Prostate gland (tissue), 2 donors: ENCODE measurements at places on chromosomes 4 and X. TPM values are rescaled to one million over a fixed set of nuclear protein-coding genes. Genes with fewer than 3 reads are reported as not detected.

DNA sequence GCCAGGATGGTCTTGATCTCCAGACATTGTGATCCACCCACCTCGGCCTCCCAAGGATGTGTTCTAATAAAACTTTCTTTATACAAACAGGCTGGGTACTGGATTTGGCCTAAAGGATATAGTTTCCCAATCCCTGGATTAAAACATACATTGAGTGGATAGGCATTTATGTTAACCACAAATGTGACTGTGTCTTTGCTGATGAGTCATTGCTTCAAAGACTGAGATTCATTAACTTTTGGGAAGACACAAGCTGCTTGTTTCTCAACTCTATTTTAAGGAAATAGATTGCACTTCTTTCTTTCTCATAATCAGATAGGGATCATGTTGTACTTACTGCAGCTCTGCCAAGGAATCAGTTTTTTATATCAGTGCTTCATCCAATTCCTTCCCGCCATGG is 131.3 kb upstream of the AGA start:
- H3K27ac ChIP-seq = no peak overlapping the region
- H3K27me3 ChIP-seq = no peaks in the 10 kb centered on the region
- H3K4me1 ChIP-seq = no peaks in the 10 kb centered on the region
- no peak for DNase-seq

DNA sequence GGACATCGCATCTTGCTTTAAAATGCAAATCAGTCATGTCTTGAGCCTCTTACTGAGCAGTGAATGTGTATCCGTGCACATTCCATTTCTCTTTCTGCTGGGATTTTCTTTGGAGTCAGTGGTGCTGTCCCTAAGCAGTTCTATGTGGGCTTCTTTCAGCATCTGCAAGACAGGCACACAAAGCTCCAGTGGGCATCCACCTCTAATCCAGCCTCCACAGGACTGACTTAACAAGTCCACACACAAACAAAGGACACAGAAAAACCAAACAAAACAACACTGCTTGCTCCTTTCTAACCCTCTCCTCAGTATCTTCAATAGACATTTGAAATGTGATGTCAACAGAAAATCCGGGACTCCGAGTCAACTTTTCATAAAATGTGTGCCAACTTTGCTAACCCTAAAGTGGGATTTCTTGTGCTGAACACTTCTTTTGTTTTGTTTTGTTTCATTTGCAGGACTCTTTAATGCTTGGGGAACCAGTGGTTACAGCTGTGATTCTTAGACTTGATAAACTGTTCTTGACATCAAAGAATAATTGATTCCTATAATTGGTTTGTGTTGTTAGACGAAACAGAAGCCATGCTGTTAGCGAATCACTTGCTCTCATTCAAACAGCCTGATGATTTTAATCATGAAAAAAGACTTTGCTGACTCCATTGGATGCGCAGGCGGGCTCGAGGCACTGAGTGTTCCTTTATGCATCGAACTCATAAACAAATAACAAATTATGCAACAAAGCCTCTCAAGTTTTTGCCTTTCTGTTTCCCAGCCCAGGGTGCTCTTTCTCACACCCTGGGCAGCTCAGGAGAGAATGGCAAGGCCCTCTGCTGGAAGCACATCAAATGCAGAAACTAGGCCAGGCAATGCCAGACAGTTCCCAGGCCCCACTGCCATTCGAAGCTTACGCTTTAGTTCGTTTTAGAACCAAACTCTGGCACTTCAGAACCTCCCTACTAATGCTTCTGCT is 20.1 kb downstream of the ETNPPL start:
- no peak for DNase-seq
- H3K4me1 ChIP-seq = no peaks in the 10 kb centered on the region
- no peaks in the 10 kb centered on the region for H3K36me3 ChIP-seq
- no peaks in the 10 kb centered on the region for H3K27me3 ChIP-seq

GRCh38 chr4:59314637-59315036 is 1885.5 kb upstream of the ADGRL3 start:
- no peaks in the 10 kb centered on the region for H3K4me1 ChIP-seq
- H3K36me3 ChIP-seq = no peaks in the 10 kb centered on the region
- no peak overlapping the region for H3K27ac ChIP-seq

The FAM114A1 gene
- 118 TPM for total RNA-seq

DNA sequence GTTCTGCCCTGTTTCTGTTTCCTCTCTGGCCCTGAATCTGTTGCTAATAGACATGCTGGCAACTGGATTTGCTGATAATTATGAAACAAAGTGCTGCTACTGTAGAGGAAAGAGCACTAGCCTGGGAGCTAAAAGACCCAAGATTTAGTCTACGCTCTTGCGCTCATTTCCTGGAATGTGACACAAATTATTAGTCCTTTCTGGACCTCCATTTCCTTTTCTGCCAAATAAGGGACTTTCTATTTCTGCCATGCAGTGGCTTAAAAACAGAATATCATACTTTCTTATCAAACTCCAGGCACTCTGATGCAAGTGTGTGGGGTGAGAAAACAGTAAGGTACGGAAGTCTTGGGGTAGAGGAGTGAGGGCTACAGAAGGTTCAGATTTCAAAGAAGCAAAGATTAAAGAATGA is 48.3 kb upstream of the GPR174 start:
- no peak for DNase-seq
- H3K4me3 ChIP-seq = no peak overlapping the region
- H3K27ac ChIP-seq = no peak overlapping the region
- no peaks in the 10 kb centered on the region for H3K4me1 ChIP-seq
- H3K27me3 ChIP-seq = no peaks in the 10 kb centered on the region
- H3K36me3 ChIP-seq = no peaks in the 10 kb centered on the region

GRCh38 chr4:120672076-120672475 is 250.4 kb downstream of the PRDM5 start:
- H3K4me1 ChIP-seq = no peaks in the 10 kb centered on the region
- DNase-seq = no peak
- H3K36me3 ChIP-seq = no peaks in the 10 kb centered on the region
- H3K27me3 ChIP-seq = no peaks in the 10 kb centered on the region

DNA sequence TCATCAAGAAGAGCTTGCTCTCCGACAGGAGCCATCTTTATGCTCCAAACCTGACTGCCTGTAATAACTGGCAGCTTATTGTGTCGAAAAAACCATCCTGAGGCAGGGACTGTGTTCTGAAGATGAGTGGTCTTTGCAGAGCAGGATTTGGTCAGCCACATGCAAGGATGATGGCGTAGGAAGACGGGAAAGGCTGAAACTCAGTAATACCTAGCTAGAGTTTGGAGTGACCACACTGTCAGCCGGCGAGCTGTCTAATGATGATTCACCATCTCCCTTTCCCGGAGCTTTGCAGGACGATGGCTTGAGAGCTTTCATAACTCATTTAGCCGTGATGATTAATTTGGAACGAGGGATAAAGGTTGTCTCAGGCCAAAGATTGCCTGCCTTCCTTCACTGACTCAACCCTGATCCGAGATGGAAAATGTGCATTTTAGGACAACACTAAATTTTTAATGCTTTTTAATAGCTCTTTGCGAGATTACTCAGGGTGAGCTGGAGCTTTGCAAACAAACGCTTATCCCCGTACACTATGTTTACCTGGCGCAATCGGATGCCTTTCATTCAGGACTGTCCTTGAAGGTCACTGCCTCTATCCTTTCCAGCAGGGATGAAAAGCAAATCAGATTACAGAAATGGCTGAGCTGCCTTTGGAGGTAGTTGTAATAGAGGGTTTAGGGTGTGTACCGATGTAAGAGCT is 288.5 kb downstream of the ASMT start:
- no peaks in the 10 kb centered on the region for H3K36me3 ChIP-seq
- DNase-seq = no peak
- no peaks in the 10 kb centered on the region for H3K27me3 ChIP-seq
- H3K27ac ChIP-seq = no peak overlapping the region
- no peak overlapping the region for H3K4me3 ChIP-seq

GRCh38 chrX:151973851-151974335 is 583 bp downstream of the GABRE start:
- no peaks in the 10 kb centered on the region for H3K27me3 ChIP-seq
- no peaks in the 10 kb centered on the region for H3K4me1 ChIP-seq
- peak overlapping the region; percentile 33 for H3K4me3 ChIP-seq
- no peaks in the 10 kb centered on the region for H3K36me3 ChIP-seq
- peak; percentile 21 for DNase-seq

The GLRA3 gene
- not detected for total RNA-seq

- H3K36me3 ChIP-seq = no peaks in the 10 kb centered on the region
- no peak overlapping the region for H3K4me3 ChIP-seq
- no peak overlapping the region for H3K27ac ChIP-seq
- no peaks in the 10 kb centered on the region for H3K27me3 ChIP-seq
Observed at GRCh38 chr4:151291485-151291884, 14.5 kb downstream of the PRSS48 start.

The RADX gene
- 7.9 TPM for total RNA-seq

DNA sequence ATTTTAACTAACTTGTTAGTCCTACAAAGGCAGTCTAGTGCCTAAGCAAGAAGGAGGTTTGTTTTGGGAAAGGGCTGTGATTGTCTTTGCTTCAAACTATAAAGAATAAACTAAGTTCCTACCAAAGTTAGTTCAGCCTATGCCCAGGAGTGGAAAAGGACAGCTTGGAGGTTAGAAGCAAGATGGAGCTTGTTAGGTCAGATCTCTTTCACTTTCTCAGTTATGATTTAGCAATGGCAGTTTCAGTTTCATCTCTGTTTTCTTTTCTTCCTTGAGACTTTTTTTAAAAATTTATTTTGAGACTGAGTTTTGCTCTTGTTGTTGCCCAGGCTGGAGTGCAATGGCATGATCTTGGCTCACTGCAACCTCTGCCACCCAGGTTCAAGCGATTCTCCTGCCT is 82.9 kb upstream of the NLGN4X start:
- no peaks in the 10 kb centered on the region for H3K36me3 ChIP-seq
- no peaks in the 10 kb centered on the region for H3K27me3 ChIP-seq
- no peaks in the 10 kb centered on the region for H3K4me1 ChIP-seq
- no peak overlapping the region for H3K27ac ChIP-seq
- DNase-seq = no peak
